A172 (cell line): ENCODE measurements at places on chromosomes 3 and 15.
A peak's percentile ranks its signal among the peaks of the same experiment; 100 is the strongest.

DNA sequence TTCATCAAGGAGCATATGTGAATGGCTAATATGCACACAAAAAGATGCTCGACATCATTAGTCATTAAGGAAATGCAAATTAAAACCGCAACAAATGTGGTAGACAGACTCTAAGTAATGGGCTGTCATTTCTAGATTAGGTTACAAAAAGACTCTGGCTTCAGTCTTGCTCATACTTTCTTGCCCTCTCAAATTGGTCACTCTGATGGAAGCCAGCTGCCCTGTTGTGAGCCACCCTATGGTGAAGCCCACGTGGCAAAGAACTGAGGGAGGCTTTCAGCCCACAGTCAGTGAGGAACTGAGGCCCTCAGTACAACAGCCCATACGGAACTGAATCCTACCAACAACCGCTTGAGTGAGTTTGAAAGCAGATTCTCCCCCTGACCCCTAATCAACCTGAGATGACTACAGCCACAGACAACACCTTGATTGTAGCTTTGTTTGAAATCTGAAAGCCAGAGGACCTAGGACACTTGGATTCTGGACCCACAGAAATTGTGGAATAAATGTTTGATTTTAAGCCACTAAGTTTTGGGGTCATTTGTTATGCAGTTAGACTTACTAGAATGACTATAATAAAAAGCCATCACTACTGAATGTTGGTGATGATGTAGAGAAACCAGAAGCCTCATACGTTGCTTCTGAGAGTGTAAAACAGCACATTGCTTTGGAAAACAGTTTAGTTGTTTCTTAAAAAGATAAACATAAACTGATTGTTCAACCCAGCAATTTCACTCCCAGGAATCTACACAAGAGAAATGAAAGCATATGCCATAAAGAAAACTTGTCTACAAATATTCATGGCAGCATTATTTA lies 45.7 kb downstream of the EHHADH start:
- DNase-seq: peak; percentile 3

GRCh38 chr3:17204049-17204650 lies 319.4 kb downstream of the PLCL2 start:
- DNase-seq: no peak

- no peak for DNase-seq
Measured at GRCh38 chr15:74022706-74023470, 28.4 kb downstream of the PML start.

GRCh38 chr3:72634128-72634527 lies 214.1 kb downstream of the SHQ1 start:
- DNase-seq: no peak

GRCh38 chr15:80618685-80619400 lies 76.3 kb upstream of the ABHD17C start:
- no peak for DNase-seq

- DNase-seq: no peak
Measured at GRCh38 chr15:95733931-95734330, 596.6 kb upstream of the NR2F2 start.

- no peak for DNase-seq
Measured at GRCh38 chr3:14570089-14570488, 29.9 kb upstream of the GRIP2 start.

DNA sequence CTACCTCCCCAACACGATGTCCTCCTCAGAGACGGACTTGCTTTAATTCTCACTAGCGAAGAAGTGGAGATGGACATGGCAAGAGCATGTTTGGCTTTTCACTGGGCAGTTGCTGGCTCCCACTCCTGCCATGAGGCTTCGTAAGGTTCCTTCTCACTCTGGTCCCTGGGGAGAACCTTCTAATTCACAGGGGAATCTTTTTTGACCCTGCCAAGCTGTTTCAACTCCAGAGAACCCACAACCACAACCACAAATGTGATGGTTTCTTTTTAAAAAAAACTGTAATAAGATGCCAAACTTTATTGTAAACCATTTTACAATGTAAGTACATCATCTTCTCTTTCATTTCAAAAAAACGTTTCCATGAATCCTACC lies 1.6 kb upstream of the MUSTN1 start:
- DNase-seq: no peak

- DNase-seq: no peak
Measured at GRCh38 chr3:134693804-134694203, 43.0 kb upstream of the KY start.

- DNase-seq: no peak
Measured at GRCh38 chr3:135565546-135565945, 400.0 kb upstream of the PPP2R3A start.

DNA sequence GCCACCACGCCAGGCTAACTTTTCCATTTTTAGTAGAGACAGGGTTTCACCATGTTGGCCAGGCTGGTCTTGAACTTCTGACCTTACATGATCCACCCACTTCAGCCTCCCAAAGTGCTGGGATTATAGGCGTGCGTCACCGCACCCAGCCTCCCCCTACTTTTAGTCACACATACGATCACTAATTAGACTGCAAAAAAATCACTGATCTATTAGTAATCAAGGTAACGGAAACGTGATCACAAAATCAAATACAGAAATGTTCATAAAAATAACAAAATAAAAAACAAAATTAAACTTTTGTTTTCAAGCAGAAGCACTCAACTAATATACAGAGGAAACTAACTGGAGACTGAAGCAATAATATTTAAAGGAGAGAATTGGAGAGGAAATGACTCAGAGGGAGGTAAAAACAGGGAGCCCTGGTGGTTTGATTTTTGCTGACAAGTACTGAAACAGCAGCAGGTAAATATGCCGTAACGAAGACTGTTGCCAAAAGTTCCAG lies 4.6 kb downstream of the WDR53 start:
- peak; percentile 83 for DNase-seq

- DNase-seq: no peak
Measured at GRCh38 chr3:127545216-127545615, 45.3 kb downstream of the TPRA1 start.

DNA sequence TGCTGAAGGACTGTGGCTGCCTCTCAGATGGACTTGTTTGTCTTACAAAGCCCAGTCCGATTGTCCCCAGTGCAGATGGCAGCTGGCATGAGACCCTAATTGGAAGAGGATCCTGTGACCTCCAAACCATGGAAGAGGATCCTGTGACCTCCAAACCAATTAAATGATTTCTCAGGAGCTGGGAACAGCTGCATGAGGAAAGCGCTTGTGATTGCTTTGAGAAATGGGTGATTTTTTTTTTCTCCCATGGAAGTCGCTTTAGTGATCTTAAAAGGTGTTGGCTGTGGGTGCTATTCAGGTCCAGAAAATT lies 68.4 kb upstream of the LARS2 start:
- no peak for DNase-seq

GRCh38 chr3:193593668-193594030 lies 641 bp downstream of the OPA1 start:
- DNase-seq: peak; percentile 30

DNA sequence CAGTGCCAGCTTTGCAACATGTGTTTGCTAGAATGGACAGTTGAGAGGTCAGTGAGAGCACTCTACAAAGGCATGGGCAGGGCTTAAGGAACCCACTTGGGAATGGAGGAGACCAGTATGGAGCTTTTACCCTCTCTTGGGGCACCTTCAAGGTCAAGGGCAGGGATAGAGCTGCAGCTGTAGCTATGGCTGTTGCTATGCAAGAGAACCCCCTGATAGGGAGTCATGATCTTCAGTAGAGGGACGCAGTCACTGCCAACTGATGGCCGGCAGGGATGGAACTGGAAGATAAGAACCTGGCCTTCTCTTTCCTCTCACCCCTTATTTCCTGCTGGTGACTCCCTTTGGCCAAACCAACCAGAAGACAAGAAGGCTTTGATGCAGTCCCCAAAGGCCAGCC lies 40.3 kb downstream of the THSD4 start:
- no peak for DNase-seq

- DNase-seq: no peak
Measured at GRCh38 chr15:36422631-36423030, 156.8 kb upstream of the CDIN1 start.

DNA sequence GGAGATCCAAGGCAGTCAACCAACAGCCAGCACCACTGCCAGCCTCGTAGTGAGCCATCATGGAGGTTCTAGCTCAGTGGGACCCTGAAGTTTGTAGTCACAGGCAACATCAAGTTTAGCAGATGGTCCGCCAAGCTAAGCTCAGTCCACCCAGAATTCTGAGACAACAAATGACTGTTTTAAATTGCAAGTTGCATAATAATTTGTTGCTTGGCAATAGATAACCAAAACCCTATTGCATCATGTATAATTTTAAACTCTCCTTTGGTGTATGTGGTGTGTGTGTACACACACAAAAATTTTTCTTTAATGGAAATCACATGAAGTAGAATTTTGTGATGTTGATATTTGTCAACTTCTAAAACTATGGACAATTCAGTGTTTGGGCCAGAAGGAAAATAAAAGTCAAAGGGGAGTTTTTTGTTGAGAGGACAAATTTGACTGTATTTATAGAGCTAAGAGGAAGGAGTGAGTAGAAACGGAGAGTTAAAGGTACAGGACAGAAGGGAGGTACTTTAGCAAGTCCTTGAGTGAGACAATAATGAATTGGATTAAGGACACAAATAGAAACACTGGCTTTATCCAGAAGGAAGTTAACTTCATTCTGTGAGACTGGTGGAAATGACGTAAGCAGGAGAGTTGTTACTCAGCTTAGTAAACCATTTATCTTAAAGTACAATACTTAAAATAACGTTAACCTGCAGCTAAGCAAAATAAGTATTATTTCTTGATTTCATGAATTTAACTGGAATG lies 83.6 kb downstream of the NCEH1 start:
- DNase-seq: no peak

DNA sequence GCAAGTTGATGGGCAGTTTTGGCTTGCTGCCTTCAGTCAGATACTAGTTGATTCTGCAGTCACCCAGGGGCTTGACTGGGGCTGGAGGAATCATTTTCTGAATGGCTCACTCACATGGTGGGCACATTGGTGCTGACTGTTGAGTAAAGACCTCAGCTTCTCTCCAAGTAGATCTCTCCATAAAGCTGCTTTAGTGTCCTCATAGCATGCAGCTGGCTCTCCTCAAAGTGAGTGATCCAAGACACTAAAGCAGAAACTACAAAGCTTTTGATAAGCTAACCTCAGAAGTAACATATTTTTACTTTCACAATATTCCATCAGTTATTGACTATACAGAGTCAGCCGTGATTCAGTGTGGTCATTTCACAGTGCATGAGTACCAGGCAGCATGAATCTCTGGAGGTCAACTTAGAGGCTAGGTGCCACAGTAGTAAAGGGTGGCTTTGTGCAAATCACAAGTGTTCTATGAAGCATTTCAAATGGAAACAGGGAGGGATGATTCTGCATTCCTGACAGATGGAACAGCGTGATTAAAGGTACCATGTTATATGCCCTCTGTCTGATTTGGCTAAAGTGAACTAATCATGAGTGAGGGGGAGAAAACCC lies 24.3 kb upstream of the ATP8B4 start:
- no peak for DNase-seq

DNA sequence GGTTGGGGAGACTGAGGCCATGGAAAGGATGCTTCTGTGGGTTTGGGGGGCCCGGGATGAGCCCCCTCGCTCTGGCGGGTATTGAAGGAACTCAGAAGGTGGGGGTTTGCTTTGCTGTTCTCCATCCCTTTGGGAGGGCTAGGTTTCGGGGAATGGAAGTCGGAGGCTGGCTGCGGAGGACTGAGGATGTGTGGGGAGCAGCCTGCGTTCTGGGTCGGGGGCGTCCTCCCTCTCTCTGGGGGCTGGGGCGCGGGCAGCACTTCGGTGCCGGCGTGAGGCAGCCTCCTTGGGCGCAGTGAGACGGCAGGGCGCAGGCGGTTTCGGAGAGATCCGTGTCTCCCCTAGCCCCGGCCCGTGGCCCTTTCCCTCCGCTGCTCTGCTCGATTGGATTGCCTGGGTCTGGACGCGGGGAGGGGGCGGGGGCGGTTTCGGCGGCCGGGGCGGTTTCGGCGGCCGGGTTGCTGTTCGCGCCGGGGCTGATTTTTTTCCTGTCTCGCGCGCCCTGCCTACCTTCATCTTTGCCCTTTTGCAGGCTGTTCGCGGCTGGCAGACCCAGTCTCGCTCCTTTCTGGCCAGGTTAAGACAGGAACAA lies 1.4 kb downstream of the PTPRG start:
- DNase-seq: no peak

- DNase-seq: no peak
Measured at GRCh38 chr15:65917936-65918335, 48.6 kb downstream of the RAB11A start.

- no peak for DNase-seq
Measured at GRCh38 chr15:25787855-25788520, 75.1 kb downstream of the ATP10A start.

- no peak for DNase-seq
Measured at GRCh38 chr15:28289694-28290463, 32.1 kb downstream of the HERC2 start.

DNA sequence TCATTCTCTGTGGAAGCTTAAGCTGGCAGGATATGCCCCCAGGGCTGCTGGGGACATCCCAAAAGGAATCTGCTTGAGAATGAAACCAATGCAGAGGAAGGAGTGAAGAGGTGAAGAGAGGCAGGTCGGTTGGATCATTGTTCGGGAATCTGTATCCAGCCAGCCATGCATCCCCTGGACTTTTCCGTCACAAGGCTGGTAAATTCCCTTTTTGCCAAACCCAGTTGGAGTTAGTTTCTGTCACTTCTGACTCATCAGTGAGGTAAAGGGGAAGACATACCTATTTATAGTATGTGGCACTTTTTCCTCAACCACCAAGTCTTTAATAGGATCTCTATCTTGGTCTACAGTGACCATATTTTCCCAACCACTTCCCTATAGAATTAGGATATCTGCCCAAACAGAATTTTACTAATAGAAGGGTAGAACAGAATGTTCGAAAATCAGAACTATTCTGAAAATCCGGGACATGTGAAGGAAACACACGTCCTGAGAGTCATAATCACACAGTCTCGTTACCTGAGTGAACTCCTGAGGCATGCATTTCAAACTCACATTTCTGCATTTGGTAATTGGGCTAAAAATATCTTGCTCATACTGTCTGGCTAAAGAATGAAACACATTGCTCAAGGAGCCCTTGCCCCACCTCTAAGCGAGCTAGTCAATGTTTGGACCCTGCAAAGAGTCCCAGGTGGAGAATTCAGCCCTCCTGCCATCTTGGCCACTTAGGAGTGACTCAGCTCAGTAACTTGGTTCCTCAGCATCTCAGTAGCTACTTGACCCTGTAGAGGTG lies 289.7 kb upstream of the ADAMTS9 start:
- DNase-seq: peak; percentile 94

DNA sequence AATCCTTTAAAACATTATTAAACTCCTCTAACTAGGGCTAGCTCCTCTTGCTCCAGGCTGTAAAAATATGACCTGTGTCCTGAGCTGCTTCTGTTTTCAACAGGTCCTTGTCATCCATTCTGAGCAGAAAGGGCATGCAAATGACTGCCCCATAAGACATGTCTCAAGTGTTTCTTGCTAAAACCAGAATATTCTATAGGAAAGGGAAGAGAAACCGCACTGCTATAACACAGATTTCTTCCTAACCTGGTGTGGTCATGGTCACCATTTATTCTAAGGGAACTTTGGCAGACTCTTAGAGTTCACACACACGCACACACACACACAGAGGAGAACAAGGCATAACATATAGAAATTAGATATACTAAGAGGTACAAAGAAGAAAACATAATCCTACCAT lies 34.2 kb upstream of the B3GNT5 start:
- no peak for DNase-seq
